LNCaP clone FGC (cell line): ENCODE measurements at places on chromosomes 5 and 9.

DNA sequence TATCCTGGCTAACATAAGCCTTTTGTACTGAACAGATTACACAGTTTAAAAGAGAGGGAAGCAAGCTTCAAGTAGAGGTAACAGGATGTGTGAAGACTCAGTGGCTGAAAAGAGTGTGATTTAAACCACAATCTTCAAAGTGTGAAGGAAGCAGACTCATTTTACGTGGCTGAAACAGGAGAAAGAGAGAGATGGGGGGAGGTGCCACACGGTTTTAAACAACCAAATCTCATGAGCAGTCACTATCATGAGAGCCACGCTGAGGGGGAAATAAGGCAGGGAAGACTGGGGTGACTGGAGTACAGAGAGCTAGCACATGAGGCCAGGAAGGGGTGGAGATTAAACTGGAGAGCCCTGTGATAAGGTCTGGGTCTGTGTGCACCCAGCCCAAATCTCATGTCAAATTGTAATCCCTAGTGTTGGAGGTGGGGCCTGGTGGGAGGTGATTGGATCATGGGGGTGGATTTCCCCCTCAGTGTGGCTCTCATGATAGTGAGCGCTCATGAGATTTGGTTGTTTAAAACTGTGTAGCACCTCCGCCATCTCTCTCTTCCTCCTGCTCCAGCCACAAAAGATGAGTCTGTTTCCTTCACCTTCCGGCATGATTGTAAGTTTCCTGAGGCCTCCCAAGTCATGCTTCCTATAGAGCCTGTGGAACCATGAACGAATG, 318.6 kb upstream of the CD180 start:
- no peak for DNase-seq

- no peak for DNase-seq
Measured at GRCh38 chr5:56460195-56460546, 227.0 kb upstream of the ANKRD55 start.

- DNase-seq: no peak
Measured at GRCh38 chr5:44603496-44604272, 205.1 kb upstream of the MRPS30 start.

- DNase-seq: no peak
Measured at GRCh38 chr5:158265931-158266700, 407.2 kb upstream of the CLINT1 start.

DNA sequence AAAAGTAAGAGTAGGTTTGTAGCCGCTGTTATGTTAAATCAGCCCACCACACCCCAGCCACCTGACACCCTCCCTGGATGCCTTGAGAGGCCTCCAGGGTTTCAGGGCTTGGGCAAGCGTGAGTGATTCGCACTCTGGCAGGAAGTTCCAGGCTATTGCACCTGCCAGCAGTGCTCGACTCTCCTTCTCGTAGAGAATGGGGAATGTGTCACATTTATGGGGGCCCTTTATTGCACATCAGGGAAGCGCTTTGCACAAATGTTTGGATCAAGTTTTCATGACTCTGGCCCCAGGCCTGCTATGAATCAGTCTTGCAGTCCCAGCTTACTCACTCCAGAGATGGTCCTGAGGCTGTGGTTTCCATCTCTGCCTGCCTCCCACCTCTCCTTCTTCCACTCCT, 66.1 kb upstream of the ADRA1B start:
- no peak for DNase-seq

- DNase-seq: no peak
Measured at GRCh38 chr5:11012295-11012694, 251.3 kb upstream of the DAP start.

GRCh38 chr9:115882911-115883310, 270.7 kb upstream of the PAPPA start:
- DNase-seq: no peak

GRCh38 chr5:97266576-97266975, 83.5 kb upstream of the RIOK2 start:
- no peak for DNase-seq

GRCh38 chr5:89128092-89128491, 245.1 kb upstream of the MEF2C start:
- DNase-seq: no peak

- no peak for DNase-seq
Measured at GRCh38 chr5:179608131-179608581, 15.3 kb downstream of the HNRNPH1 start.

- no peak for DNase-seq
Measured at GRCh38 chr5:151186538-151186937, 29.0 kb upstream of the ANXA6 start.

DNA sequence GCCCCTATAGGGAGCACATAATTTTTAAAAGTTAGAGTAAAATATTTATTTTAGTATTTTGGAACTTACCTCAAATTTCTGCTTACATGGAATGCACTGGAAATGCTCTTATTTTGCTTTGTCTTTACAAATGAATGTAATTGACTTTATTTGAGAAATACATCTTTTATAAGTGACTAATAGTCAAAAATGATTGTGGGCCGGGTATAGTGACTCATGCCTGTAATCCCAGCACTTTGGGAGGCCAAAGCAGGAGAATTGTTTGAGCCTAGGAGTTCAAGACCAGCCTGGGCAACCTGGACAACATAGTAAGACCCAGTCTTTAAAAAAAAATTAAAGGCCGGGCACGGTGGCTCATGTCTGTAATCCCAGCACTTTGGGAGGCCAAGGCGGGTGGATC, 5.8 kb downstream of the HMGCR start:
- no peak for DNase-seq

DNA sequence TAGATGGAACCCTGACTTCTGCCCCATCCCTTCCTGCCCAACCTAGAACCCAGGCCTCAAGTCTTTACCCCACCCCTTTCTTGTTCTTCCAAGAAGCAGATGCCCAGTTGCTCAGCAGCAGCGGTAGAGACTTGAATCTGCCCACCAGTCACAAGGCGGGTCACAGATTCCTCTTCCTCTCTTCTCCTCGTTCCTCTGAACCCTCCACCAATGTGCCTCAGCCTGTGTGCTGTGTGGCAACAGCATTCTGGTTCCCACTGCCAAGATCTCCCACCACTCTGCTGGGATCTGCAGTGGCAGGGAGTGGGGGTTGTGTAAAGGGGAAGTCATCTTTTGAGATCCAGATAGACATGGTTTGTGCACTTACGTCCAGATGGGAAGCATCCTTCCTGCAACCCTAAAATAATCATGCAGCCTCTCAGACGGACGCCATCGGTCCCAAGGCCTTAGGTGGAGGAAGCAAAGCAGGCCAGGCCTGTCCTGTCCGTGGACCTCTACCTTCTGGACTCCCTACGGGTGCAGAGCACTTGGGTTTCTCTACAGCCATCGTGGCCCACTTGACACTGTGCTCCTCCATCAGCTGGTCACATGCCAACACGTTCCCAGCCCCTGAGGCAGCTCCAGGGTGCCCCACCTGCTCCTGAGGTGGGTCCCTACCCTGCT, 7.7 kb upstream of the RPL26L1 start:
- DNase-seq: no peak

GRCh38 chr5:11038772-11039171, 277.7 kb upstream of the DAP start:
- DNase-seq: no peak
